ENCODE measurements at places on chromosomes 12 and 14.

DNA sequence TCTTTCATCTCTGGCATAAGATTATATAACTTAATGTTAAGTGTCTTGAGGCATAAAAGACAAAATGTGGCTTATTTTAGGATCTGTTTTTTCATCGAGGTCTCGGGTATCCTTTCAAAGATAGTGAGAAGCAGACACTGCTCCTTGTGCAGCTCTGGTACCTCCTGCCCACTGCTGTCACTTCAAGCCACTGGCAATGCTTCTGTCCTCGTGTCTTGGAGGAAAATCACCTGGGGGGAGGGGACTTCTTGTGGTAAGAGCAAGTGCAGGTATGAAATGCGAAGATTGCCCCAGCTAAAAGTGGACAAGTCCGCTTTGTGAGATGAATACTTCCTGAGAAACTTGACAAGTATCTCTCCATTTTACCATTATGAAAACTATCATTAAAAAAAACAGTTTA, 37.8 kb upstream of the DYNC1H1 start:
- no peak for DNase-seq

DNA sequence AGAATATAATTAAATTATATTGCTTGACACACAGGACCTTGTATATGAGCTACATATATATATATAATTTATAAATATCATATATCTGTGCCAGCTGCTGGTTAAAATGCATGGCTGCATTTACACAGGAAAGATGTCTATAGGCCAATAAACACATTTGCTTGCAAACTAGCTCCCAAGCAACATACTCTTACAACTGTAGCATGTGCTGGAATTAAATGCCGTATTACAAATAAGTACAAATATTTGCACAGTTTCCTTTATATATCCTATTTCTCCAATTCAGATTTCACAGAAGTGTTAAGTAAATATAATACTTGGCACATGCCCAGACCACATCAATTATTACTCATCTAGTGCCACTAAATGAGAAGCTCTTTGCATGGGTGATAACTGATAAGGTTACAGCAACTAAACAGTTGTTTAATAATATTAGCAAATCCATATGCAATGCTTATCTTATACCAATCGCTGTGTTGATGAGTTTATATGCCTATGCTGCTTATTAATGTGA, 66.7 kb upstream of the E2F7 start:
- DNase-seq: no peak

DNA sequence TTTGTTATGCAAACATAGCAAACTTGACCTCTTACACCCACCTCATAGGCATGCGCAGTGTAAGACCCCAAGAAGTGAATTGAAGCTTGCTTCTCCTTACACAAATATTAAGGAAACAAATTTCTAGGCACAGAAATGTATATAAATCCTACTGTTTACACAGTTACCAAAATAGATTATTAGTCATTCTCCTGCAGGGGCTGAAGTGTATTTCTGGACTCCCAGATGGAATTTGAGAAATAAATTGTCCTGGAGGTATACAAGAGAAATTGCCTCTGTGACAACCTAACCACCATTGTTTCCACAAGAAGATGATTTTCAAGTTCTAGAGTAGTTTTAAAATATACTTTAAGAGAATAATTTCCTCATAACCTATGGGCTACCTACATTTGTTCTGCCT, 656.0 kb upstream of the MDGA2 start:
- DNase-seq: no peak

DNA sequence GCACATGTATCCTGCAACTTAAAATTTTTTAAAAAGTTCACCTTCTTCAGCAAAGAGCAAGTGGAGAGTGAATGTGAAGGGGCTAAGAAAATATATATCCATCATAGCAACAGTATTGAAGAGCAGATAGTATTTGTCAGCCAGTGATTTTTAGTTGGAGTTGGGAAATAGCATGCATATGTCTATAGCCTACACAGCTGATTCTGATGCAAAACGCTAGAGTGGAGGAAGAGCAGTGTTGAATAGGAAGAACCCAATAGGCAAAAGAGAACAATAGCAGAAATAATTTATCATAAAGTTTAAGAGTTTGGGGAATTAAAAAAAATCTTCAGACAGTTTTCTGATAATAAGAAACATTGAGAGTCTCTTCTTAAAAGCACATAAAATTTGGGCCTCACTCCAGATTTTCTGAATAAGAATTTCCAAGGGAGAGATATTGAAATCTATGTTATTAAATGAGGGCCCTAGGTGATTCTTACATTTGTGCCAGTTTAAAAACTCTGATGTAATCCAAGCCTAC, 12.0 kb downstream of the PDE6H start:
- DNase-seq: no peak

GRCh38 chr14:104138718-104139459, 502 bp downstream of the KIF26A start:
- DNase-seq: peak; percentile 58

DNA sequence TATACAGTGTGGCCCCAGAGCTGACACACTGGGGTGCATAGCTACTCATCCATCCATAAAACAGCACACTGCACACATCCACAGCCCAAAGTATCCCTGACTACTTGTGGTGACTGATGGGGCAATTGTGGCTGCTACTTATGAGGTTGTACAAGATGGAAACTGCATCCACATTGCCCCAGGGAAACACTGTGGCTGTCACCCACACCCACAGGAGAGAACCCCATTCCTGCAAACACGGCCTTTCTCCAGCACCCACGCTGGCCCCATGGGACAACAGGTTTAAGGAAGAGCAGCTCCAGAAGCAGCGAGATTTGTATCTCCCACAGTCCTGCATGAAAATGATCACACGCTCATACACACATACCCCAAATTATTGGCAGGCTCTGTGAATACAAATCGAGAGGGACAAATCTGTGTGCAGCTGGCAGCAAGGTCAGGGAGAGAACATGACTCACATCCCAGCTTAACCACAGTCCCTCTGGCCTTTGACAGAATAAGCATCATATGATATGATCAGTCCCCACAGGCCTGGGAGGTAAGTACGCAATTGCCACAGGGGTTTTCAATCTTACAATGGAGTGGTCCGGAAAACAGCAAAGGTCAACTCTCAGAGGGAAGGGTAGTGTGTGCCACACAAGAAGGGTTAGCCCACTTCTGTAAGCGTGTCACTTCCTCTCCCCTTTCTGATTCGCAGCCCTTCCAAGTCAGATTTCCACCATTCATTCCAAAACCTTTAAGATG, 61.9 kb downstream of the ESR2 start:
- DNase-seq: no peak

- peak; percentile 85 for DNase-seq
These were observed 34.0 kb downstream of the FIGNL2 start for GRCh38 chr12:51814311-51815088.

GRCh38 chr14:68655021-68655831, 137.6 kb downstream of the ZFP36L1 start:
- DNase-seq: no peak

DNA sequence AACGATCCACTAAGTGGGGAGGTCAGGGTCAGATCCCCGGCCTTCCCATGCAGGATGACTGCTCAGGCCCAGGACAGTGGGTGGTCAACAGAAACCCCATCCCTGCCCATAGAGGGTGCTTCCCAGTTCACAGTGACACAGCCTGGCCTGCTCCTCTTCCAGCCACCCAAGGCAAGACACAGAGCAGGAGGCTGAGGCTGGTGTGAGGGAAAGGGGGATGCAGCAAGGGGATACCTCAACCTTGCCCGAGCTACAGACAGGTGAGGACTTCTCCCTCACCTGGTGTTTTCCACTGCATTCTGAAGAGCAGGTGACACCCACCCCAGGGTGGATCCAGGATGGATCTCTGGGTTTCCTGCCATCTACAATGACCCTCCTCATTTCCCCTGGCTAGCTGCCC, 106.7 kb downstream of the KIF26A start:
- no peak for DNase-seq

DNA sequence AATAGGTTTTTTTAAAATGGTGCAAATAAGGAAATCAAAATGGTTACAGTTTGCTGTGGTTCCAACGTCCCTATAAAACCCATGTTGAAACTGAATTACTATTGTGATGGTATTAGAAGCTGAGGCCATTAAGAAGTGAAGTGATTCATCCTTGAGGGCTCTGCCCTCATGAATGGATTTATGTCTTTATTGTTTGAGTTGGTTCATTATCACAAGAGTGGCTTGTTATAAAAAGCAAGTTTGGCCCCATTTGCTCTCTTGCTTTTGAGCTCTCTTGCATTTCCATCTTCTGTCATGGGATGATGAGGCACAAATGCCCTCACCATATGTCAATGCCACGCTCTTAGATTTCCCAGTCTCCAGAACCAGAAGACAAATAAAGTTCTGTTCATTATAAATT, 62.3 kb downstream of the PRKD1 start:
- DNase-seq: no peak

DNA sequence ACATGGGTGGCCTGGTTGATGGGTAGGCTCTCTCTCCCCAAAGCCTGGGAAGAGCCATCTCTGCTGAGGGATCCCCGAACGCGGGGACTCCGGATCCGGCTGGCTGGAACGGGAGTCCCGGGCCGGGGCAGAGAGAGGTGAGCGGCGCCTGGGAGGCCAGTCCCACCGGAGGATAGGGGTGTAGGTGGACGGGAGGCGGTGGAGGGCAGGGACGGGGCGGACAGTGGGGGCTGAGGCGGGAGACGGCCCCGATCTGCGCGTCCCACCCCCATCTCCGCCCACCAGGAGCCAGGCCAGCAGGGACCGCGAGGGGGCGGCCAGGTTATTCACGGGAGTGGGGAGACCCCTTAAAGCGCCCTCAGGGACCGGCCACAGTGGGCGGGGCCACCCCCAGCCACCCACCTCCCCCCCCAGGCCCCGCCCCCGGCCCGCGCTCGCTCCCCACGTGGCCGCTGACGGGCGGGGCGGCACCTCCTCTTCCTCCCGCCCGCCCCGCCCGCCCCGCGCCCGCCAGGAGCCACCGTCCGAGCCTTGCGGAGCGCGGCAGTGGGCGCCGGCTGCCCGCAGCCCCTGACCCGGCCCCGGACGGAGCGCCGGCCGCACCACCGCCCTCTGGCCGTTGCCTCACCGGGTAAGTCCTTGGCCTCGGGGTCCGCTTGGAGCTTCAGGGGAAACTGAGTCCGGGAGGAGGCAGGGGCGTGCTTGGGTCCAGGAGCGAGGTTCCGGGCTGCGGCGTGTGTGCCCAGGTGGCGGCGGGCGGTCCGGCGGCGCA, at the start of gene INF2:
Gene INF2, plus strand, starts transcription at position 510 of the 772 bp plus-strand sequence. CDS start 11,748 bp downstream, outside the sequence.
- DNase-seq: peak; percentile 75

DNA sequence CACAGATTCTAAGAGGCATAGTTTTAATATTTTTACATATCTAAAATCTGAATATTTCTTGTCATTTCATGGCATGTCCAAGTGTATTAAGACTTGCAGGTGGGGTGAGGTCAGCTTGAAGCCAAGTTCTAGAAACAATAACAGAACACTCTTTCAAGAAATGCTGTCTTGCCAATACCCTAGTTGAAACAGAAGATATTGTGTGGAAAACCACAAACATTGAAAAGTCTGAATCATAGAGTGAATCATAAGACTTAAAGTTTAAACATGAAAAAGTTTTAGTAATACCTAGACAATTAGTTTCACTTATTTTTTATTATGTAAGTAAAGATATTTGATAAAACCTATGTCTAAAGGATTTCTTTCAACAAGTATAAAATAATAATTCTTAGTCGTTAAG, 191.5 kb upstream of the CAND1 start:
- no peak for DNase-seq

GRCh38 chr14:46581036-46581671, 70.4 kb downstream of the RPL10L start:
- peak; percentile 39 for DNase-seq

DNA sequence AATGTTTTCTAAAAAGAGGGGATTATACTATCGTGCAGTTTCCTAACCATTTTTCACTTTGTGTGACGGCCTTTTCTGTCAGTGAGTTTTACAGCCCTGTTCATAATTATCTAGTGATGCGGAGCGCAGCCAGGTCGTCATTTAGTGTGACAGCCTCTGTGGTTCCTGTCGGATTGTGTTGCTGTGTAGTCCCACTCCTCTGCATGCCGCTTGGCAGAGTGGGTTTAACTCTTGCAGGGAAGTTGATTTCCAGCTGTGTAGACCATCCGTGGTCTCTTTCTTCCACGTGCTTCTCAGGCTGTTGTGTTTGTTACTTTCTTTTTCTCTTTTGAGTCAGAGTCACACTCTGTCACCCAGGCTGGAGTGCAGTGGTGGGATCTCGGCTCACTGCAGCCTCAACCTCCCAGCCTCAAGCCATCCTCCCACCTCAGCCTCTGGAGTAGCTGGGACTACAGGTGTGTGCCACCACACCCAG, 8.6 kb downstream of the RAN start:
- DNase-seq: peak; percentile 9

GRCh38 chr12:59895166-59895775, 299.4 kb downstream of the SLC16A7 start:
- DNase-seq: no peak

DNA sequence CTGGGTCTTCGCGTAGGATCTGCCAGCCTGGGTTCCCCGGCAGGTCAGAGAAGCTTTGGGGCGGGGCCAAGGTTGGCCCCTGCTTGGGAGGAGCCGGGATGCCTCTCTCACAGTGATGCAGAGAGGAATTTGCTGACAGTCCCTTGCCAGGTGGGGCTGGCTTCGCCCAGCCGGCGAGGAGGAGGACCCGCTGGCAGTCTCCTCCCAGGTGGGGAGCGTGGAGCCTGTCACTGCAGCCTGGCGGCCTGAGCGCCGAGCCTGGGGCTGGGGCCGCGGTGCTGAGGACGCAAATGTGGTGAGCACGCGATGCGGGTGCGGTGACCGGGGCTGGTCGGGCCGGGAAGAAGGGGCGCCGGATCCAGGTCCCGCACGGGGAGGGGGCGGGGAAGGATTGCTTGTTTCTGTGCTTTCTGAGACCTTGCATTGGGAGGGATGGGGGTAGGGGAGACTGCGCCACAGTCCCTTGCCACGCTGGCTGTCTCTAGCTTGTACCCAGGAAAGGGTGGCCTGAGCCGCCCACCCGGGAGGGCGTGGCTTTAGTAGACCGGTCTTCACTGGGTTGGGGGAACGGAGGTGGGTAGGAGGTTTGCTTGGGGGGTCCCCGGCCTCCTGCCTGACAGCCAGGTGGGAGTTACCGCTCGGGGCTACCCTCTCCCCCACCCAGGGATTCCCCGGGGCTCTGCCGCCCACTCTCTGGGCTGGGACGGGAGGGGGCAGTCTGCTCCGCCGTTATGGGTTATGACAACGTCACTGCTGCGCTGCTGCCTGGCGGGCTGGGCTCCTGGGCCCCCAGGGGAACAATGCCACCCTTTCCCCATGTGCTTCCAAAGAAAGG, at the start of gene TMEM63C:
Gene TMEM63C, plus strand, starts transcription at position 196 of the 835 bp plus-strand sequence. CDS start 37,016 bp downstream, outside the sequence.
- DNase-seq: peak; percentile 83

DNA sequence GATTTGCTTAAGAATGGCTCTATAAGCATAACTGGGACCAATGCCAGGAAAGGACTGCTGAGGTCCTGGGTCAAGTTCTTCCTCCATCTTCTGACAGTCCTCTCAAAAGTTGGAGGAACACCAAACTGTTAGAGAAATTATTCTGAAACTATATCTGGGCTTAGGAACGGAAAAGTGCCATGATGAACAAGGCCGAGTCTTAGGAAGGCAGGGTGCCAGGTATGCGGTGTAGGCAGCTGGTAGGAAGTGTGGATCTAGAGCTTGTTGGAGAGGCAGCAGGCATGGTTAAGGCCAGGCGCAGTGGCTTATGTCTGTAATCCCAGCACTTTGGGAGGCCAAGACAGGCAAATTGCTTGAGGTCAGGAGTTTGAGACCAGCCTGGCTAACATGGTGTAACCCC, 7.7 kb downstream of the GNPTAB start:
- DNase-seq: no peak

All from nephron progenitor cell (in vitro differentiated cells).